ENCODE measurements at places on chromosomes 7 and 10.
A peak's percentile ranks its signal among the peaks of the same experiment; 100 is the strongest.

- DNase-seq, result no peak
Measured at GRCh38 chr10:70558295-70558694, 44.2 kb downstream of the PRF1 start.

DNA sequence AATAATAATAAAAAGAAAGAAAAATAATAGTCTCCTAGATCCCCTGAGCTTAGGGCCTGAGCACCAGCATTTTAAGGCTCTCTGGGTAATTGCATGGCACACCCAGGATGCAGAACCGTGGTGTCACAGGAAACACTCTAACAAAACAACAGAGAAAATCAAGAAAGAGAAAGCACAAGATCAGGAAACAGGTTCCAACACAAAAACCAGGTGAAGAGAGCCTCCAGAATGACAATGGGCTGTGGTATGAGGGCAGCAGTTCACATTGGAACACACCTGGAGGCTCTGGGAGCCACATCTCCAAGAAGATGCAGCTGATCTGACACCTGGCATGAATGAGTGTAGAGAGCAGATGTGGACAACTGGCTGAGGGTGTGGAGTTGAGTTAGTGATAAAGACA, 7.1 kb downstream of the MMRN2 start:
- DNase-seq, result no peak

DNA sequence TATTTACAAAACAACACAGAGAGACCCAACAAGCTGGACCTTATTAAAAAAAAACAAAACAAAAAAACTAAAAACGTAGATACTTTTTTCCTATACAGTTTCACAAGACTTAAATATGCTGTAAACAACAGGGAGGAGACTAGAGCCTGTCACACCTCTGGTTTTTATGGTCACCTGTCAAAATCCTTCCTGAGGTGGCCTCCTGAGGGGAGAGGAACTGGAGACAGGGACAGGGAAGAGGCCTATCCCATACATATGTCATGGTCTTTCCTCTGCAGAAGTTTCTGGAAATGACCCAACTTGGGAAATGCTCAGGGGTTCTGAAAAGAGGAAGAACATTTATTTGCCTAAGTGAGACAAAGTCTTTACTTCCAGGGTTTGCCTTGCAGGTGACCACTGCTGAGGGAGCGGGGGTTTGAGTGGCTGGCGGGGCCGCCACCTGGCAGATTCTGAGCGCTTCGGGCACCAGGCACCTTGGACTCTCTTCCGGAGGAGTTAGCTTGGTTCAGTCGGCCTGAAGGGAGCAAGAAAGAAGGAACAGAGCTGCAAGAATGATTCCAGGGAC, 18.3 kb downstream of the CPA1 start:
- DNase-seq, result no peak

DNA sequence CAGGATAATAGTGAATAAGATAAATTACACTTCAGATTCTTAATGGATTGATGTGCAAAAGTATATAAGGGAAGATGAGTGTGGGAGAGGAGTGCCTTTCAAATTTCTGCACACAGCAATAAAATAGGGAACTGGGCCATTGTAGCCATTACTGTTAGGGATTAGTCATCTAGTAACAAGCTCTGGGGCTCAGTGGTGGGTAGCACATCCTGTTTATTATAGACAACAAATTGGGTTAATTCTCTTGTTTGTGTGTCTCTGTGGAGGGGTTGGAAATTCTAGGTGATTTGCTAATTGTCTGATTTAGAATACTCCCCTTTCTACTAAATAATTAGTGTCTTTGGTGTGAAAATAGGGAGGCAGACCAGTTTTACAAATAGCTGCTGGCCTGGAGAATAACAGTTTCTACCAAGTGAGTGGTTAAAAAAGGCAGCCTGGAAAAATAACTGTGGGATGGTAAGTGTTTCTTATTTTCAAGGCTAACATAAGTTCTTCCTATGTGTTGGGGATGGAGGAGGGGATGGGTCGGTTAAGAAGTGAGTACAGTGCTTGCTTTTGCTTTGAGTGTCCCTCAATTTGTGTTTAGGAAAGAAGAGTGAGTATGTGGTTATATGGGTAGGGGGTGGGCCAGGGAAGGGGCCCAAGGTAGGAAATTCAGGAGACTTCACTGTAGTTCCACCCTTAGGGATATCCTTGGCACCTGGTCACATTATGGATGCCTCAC, 43.3 kb upstream of the TMEM248 start:
- DNase-seq, result no peak

- peak; percentile 54 for DNase-seq
Measured at GRCh38 chr7:22477876-22478450, 22.0 kb downstream of the STEAP1B start.

DNA sequence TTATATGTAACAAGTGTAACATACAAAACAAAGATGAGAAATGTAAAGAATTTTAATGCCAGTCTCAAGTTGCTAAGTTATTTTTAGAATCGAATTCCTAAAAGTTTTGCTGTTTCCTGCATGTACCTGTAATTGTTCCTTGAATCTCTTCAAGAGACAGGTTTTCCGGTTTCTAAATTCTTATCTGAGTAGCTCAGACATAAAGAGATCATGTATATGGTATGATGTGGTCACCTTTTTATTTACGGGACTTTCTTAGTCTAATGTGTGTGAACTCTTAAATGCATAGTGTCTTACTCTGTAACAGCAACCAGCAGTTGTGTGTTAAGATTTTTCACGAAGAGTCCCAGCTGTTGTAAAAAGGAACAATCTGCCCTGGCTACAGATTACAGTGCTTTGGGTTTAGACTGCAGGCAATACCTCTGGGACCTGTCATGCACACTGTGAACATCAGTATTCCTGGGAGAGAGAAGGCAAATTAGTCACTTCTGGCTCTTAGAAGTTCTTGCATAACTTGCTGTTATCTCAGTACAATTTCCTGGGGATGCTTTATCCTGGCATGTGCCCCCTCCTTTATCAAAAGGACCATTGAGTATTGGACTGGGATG, 263.4 kb downstream of the BICC1 start:
- DNase-seq, result no peak

GRCh38 chr7:1850976-1851571, 181.0 kb downstream of the ELFN1 start:
- DNase-seq, result no peak

DNA sequence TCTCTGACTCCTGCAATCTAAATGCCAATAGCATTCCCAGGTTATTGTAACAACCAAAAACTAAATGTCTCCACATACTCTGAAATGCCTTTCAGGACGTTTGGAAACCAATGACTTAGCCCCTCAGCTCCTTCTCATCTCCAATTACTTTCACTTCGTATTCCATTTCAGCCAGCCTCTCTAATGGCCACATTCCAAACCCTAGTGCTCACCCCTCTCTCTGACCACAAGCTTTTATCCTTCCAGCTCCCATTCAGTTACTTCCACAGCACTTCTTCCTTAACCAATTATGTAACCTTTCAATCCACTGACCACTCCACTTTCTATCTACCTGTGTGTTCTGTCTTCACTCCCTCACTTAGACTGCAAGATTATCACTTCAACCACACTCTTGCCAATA, 4.3 kb downstream of the NOC3L start:
- DNase-seq, result no peak

- DNase-seq, result no peak
Measured at GRCh38 chr10:61905837-61906561, 4.5 kb downstream of the ARID5B start.

DNA sequence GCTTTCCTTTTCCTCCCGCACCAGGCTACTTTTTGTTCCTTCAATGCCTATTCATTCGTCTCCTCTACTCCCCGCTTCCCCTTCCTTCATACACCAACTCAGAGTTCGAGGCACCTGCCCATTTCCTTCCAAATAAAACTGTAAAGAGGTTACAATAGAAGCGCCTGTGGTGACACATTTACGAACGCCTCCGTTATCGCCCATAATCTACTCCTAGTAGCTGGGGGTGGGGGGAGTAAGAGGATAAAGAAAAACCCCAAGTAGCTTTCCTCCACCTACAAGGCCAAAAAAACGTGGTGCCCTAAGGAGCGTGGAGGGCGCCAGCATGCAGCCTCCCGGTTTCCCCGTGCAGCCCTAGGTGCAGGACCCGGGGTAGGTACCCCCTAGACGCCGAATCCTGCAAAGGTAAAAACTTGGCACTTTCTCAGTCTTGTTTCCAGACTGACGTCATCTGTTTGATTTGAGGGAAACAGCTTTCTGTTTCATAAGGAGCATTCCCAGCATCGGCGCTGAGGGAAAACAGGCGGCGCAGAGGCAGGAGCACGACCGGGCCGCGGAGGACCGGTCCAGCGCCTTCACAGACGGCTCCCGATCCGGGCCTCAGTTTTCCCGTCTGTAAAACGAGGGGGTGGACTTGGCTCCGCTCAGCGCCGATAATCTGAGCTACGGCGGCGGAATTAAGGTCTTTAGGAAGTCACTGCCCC, 922 bp downstream of the PPA1 start:
- DNase-seq, result peak; percentile 53

DNA sequence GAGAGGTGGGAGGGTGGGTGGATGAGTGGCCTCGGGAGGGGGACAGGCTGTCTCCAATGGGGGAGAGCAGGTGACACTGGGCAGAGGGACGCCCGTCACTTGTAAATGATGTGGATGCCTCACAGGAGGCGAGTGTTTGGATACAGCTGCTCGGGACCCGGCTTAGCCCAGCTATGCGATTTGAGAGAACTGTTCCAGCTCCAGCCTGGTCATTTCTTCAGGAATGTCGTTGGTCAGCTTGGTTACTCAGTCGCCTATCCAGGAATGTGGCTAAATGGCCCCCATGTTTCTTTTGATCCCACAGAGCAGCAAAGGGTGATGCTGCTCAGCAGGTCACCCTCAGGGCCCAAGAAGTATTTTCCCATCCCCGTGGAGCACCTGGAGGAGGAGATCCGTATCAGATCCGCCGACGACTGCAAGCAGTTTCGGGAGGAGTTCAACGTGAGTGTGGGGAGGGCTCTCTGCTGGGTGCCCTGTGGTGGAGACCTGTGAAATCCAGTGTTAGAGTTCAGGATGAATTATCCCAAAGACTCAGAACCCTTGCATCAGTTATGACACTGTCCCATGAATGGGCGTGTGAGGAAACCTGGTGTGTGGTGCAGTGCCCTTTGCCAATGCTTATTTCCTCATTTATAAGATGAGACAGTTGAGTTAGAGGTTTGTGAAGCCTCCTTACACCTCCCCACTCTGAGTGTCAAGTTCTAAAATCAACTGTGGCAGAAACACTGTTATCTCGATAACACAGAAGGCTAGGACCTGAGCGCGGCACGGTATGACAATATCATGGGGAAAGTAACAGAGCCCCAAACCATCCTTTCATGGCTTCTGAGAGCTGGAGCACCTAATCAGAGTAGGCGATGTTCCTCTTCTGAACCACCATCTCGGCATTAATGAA, 76.8 kb downstream of the MKI67 start:
- DNase-seq, result no peak

DNA sequence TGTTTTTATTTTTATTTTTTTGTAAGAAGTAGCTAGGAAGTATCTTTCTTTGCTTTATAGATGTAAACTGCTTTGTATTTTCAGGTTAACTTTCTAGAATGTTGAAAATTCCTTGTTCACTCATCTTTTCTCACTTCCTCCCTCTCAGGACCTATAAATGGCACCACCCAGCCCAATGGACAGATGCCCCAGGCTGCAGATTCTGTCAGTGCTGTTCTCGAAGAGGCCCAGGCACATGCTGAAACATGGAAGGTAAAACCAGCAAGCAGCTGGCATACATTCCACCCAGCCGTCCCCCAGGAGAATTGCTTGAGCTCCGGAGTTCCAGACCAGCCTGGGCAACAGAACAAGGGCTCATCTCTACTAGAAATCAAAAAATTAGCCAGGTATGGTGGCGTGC, 47.1 kb upstream of the PDSS1 start:
- no peak for DNase-seq

GRCh38 chr7:26440233-26441001, 148.8 kb downstream of the SNX10 start:
- DNase-seq, result peak; percentile 79

DNA sequence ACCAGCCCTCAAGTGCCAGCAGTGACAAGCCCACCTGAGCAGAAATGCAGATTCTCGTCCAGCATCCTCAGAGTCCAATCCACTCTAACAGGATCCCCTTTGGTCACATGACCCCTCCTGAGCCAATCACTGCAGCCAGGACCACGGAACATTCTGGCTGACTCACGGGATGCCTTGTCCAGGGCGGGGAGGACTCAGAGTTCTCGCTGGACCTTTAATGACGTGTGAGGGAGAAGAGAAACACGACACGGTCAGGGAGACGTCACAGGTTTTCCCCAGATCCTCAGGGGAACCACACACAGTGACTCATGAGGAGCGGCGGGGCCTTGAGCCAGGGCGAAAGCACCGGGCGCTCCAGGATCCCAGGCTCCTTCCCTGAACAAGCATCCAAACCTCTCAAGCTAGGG, 155.7 kb downstream of the PTPRN2 start:
- no peak for DNase-seq

DNA sequence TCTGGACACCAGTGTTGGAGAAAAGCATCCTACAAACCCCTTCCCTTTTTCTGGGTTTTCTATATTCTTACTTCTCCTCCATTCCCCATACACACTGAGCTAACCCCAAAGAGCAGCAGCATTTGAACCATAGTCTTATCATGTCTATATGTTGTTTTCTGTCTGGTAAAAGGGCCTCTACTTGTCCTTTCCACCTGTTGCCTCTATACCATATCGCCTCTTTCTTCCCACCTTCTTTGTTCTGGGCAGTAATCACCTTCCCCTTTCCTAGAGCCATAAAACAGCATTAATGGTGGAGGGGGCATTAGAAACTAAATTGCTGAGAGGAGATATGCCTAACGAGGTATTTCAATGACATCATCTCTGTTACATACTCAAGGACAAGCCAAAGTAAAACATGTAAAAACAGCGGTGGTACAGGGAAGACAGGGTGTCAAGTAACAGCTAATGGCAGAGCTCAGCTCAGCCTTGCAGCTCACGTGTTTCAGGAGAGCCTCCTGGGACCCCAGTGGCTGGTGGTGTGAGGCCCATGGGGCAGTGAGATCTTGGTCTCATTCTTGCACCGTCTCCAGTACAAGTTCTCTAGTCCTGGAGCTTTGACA, 20.6 kb downstream of the NPY start:
- DNase-seq, result no peak

DNA sequence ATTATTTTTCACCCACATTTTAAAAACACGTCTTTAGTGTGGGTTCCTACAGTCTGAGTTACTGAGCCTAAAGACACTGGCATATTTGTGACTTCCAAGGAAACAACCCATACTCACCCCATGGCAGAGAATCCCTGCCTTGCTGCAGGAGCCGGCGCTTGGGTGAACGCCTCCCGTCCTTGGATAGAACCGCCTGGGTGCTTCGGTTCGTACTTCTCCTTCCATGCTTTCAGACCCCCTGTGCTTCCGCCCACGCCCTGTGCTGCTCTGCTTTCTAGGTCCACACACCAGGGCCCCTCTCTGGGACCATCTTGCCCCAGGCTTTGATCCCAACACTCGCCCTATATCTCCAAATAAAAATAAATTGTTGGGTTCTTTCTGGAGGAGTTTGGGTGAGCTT, 125.8 kb downstream of the PTPRN2 start:
- no peak for DNase-seq

All from NCI-H526 (cell line).